Ovary (tissue), 10 donors: ENCODE measurements at places on chromosomes 5 and 9. TPM values are rescaled to one million over a fixed set of nuclear protein-coding genes. Genes with fewer than 3 reads are reported as not detected.

GRCh38 chr9:80163889-80164288 lies 592.1 kb downstream of the TLE4 start:
- no peak for DNase-seq

GRCh38 chr5:56908942-56909293 lies 478 bp upstream of the SETD9 start:
- no peak for DNase-seq

DNA sequence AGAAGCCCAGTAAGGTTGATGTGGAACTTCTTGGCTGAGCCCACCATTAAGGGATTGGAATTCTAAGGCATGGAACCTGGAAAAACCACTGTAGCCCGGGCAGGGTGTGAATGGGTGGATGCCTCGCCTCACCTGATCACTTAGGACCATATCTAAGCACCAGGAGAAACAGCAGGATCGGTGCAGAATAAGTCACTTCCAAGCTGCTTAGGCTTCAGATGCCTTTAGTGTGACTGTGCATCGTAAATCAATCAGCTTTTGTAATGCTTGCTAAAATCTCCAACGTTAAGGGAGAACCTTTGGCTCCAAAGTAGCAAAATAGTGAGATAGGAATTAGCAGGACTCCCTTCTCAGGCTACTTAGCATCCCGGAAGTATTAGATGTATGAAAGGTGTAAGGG lies 103.9 kb upstream of the MEGF10 start:
- DNase-seq, result no peak

DNA sequence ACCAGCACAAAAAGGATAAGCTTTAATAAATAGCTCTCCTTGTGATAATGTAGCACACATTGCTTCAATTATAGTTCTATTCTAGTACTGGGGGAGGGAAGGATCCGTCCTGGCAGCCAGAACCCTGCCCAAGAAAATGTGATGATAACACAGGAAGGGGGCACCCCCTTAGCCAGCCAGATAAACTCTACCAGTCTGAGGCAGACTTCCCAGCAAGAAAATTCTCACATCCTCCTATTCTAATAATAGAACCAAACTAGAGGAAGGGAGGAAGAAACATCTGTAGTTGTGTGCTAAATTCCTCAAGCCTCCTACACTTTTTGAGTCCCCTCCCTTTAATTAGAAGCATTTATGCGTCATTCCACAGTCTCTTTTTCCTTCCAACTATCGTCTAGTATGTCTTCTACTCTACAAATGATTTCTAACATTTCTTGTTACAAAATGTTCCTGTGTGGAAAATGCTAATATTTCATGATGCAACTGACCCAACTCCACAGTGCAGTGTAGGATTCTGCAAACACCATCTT lies 261.0 kb downstream of the SEMA5A start:
- no peak for DNase-seq

GRCh38 chr5:10409504-10409903 lies 32.2 kb upstream of the ROPN1L start:
- DNase-seq, result no peak

- DNase-seq, result no peak
These were observed 10.5 kb upstream of the LHFPL2 start for GRCh38 chr5:78659114-78659513.

DNA sequence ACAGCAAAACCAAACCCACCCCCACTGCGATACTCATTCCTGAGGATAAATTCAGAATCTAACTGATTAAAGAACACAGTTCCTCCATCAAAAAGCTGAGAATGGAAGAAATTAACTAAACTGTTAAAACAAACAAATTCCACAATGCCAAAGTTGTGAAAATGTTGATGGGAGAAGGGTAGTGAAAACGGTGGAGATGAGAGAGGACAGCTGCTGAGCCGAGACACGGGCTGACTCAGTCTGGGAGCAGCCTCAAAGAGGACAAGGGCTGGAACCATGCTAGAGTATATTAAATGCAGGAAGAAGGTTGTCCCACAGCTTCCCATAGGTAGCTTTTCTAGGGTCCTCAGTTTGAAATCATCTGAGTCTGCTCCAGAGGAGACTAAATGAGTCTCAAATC lies 14.3 kb downstream of the ADAMTS12 start:
- no peak for DNase-seq

- DNase-seq, result no peak
These were observed 35.4 kb upstream of the SLC28A3 start for GRCh38 chr9:84375954-84376353.

DNA sequence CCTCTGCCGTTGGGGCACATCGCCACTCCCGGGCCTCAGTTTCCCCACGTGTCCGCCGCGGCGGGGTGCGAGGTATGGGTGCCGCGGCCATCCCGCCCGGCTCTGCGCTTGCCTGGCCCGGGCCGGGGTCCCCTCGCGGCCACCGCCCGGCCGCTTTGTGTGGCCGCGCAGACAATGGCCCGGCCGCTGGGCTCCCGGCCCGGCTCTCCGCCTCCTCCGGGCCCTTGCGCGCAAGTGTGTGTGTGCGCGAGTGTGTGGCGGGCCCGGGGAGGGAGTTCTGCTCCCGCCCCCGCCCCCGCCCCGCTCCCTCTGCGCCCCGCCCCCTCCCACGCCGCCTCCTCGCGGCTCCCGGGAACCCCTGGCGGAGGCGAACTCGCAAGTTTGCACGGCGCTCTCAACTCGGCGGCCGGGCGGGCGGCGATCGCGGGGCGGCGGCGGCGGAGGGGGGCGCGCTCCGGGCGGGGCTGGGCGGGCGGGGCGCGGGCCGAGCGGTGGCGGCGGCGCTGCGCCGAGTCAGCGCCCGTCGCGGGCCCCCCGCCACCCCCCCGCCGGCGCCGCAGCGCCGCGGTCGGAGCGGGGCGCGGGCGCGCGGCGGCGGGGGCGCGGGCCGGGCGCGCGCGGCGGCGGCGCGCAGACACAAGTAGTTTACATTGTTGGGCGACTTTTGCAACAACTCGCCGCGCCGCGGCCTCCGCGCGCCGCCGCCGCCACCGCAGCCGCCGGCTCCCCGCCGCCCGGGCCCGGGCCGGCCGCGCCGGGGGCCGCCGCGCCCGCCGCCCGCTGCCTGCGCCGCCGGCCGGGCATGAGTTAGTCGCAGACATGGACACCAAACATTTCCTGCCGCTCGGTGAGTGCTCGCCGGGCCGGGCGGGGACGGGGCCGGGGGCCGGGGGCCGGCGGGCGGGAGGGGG lies at the start of gene RXRA:
Gene RXRA (plus strand): TSS at position 643 of the 911 bp plus-strand sequence. CDS start 177 bp downstream, at position 820.
- DNase-seq, result peak; percentile 88

GRCh38 chr5:62139741-62140140 lies 166.3 kb upstream of the KIF2A start:
- no peak for DNase-seq

DNA sequence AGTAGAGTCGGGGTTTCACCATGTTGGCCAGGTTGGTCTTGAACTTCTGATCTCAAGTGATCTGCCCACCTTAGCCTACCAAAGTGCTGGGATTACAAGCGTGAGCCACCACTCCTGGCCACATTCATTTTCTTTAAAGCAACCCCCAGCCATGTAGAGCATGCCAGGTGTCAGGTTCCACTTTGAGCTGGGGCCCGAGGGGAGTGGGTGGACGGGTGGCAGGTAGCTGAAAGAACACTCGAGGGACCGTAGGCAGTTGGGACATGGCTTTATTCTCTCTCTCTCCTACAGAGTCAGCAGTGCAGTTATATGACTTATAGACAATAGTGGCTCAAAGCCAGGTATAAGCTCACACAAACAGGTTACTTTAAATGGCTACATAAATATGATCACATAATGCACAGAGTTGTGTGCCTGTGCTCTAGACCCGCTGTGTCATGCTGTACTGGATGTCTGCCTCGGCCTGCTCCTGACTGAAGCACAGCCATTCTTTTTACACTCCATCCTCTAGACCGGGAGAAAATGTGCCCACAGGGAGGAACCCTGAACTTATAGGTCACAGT lies 60.5 kb upstream of the FAM120A start:
- DNase-seq, result no peak

- no peak for DNase-seq
These were observed 59.6 kb downstream of the C9orf152 start for GRCh38 chr9:110148384-110148783.

DNA sequence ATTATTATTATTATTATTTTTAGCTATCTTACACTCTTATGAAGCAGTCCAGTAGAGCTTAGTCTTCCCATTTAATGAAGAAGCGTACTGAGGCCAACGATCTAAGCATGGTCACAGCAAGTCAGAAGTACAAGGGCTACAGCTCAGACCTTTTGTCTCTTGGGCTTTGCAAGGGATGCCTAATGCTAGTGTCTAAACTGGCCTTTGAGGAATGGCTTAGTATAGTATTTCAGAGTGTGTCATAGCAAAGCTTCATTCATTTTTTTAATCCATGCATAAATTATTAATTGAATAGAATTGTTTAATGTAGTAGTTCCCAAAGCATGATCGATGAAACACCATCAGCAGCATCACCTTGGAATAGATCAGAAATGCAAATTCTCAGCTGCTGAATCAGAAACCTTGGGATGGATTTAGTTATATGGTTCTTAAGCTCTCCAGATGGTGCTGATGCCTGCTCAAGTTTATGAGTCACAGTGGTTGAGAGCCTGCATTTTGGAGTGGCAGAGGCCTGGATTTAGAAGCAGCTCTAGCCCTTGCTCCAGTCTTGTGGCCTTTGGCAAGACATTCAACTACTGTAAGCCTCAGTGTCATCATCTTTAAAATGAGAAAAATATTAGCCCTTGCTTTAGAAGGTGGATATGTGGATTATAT lies 6.1 kb downstream of the IL12B start:
- no peak for DNase-seq

GRCh38 chr5:123512611-123513461 lies 859 bp downstream of the CSNK1G3 start:
- peak; percentile 41 for DNase-seq

DNA sequence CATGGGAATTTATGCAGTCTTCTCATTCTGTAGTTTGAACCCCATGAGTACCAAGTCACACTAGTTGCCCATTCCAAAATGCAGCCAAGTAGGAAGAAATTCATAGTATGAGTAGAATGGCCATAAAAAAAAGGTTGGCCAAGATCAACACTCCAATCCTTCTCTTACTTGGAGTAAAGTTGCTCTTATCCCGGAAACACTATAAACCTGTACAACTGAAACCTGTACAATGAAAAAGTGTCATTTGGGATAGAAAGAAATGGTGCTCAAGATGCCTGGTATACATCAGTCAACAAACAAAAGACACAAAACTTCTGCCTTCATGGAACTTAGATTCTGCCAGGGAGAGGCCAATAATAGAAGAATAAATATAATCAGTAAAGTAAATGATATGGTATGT lies 325.0 kb downstream of the NFIB start:
- DNase-seq, result no peak

DNA sequence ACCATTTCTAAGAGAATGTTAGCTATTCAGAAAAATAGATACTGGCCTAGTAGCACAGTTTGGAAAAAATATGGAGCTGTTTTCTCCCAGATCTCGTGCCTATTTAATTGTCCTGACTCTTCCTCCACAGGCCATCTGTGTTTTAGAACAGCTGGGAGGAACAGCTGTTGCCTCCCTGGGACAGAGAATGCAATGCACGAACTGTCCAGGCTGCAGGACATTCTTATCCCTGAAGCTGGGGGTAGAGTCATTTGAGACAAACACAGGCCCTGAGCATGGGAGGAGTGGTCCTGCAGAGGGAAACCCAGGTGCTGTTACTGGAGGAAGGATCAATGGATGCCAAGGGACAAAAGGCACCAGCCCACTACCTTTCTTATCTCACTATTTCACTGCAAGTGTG lies 20.9 kb upstream of the SPARC start:
- no peak for DNase-seq

- peak; percentile 48 for DNase-seq
These were observed 142.2 kb upstream of the KLF4 start for GRCh38 chr9:107631788-107632187.

GRCh38 chr5:51060953-51061352 lies 322.3 kb upstream of the ISL1 start:
- DNase-seq, result no peak

Gene FCN2
- 0.23 TPM for total RNA-seq

Gene ADAMTS12
- 7.5 TPM for total RNA-seq

Gene LCN9
- total RNA-seq, result not detected

Gene SIGMAR1
- 47.2 TPM for total RNA-seq

Gene FAM78A
- 2.4 TPM for total RNA-seq

Gene CCNO
- 11.8 TPM for total RNA-seq

Gene PCDHA10
- total RNA-seq, result 1.5 TPM

Gene TYRP1
- total RNA-seq, result not detected

Gene CSF1R
- total RNA-seq, result 9.8 TPM

Gene DMRT3
- total RNA-seq, result not detected
